PC-9 (cell line): ENCODE measurements at places on chromosomes 5 and 9.

DNA sequence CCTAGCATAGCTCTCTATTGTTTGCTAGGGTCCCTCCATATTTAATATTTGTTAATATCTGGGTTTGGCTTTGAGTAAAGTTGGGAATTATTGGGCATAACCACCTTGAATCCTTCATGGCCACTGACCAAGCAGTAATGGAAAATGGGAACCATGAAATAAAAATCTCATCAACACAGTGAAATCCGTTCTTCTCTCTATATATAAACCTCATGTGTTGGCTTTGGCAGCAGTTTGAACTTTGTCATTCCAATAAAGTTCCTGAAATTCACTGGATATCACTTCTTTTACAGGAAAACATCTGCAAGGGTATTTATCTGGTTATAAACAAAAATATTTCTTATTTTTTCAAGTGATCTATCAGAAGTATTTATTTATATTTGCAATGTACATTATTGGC lies 93.0 kb upstream of the MPDZ start:
- DNase-seq = no peak

GRCh38 chr9:110443866-110444220 lies 106.2 kb upstream of the TXNDC8 start:
- DNase-seq = no peak

- no peak for DNase-seq
Observed at GRCh38 chr5:142245786-142246185, 79.0 kb downstream of the SPRY4 start.

- DNase-seq = no peak
Observed at GRCh38 chr5:122697191-122697590, 77.7 kb upstream of the SNX2 start.

GRCh38 chr9:17387565-17387964 lies 191.3 kb upstream of the SH3GL2 start:
- DNase-seq = no peak

DNA sequence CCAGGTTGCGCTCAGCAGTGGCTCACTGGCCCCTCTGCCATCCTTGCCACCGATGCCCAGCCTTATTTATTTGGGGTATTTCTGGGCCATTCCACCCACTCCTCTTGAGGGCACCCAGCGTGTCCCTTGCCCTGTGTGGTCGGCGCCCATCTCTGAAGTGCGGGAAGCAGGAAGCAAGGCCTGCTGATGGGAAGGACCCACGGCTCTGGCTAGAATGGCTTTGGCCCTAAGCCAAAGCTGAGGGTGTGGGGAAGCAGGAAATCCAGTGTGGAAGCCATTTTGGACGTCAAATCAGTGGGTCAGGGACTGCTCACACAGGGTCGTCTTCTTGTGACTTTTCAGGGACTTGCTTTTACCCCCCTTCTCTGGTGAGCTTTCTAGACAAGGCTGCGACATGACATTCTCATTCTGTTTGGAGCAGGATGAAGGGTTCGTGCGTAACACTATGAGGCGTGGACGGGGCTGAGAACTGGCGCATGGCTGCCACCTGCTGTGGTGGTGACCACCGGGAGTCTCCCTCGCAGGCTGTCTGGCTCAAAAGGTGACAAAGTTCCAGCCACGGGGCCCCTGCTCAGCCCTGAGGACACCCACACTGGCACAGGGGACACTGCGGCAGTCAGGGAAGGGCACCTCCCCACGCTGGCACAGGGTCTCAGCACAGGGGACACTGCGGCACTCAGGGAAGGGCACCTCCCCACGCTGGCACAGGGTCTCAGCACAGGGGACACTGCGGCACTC lies 50.7 kb upstream of the NKD2 start:
- no peak for DNase-seq

DNA sequence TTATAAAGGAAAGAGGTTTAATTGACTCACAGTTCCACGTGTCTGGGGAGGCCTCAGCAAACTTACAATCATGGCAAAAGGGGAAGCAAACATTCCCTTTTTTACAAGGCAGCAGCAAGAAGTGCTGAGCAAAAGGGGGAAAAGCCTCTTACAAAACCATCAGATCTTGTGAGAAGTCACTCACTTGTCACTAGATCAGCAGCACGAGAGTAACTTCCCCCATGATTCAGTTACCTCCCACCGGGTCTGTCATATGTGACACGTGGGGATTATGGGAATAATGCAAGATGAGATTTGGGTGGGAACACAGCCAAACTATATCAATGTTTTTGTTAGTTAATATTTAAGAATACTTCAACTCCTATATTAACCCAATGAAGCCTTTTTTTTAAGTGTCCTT lies 275.2 kb upstream of the CDH9 start:
- DNase-seq = no peak

DNA sequence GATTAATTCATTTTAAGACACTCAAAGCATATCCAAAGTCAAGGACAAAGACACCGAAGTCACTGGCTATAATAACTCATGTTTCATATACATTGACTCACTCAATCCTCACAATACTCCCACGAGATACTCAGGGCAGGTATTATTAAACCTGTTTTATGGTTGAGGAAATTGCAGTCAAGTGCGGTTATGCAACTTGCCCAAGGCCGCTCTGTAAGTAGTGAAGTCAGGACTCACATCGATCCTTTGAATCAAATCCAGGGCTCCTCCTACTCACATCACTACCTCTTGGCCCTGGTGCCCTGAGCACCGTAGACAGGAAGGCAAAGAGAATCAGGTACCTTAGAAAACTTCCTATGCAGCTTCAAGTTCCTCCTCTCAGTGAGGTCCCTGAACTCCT lies 87.8 kb upstream of the APC start:
- no peak for DNase-seq

DNA sequence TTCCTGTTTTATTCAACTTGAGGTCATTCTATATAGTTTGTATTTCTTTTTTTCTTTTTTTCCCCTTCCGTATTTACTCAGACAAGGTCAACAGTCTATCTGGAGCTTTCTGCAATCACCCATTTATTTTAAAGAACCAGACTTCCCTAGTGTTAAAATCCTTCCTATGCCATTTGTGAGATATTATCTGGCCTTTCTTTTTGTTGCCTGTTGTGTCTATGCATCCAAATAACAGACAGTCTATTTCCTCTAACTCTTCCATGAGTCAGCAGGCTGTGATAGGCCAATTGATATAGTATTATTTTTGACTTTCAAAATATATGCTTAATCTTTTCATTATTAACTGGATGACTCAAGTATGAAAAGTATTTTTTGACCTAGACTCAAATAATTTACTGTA lies 291.2 kb upstream of the PTPRD start:
- no peak for DNase-seq

- DNase-seq = no peak
Observed at GRCh38 chr5:171952021-171952420, 54.4 kb downstream of the FBXW11 start.
